Activated naive CD4-positive, alpha-beta T cell treated with Interleukin-2 at 50 U/mL for 16 hours (primary cell): ENCODE measurements at places on chromosomes 3 and 15.
A peak's percentile ranks its signal among the peaks of the same experiment; 100 is the strongest.

DNA sequence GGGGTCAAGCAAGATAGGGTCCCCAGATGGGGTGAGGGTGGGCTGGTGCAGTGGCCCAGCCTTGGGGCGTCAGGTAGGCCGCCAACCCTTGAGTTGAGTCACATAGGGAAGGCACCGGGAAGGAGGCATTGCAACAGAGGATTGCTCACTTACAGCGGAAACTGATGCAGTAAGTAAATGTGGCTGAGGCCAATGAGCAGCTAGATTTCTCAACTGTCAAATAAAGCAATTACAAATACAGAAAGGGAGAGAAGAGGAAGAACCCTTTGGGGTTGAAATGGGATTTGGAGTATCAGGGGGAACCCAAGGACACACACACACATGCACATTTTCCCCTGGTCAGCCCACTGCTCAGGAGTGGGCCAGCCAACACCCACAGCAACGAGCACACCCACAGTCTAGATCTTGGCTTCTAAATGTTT, 44.0 kb downstream of the CHSY1 start:
- no peak for DNase-seq

GRCh38 chr3:168859143-168859542, 763.4 kb upstream of the GOLIM4 start:
- DNase-seq, result no peak

DNA sequence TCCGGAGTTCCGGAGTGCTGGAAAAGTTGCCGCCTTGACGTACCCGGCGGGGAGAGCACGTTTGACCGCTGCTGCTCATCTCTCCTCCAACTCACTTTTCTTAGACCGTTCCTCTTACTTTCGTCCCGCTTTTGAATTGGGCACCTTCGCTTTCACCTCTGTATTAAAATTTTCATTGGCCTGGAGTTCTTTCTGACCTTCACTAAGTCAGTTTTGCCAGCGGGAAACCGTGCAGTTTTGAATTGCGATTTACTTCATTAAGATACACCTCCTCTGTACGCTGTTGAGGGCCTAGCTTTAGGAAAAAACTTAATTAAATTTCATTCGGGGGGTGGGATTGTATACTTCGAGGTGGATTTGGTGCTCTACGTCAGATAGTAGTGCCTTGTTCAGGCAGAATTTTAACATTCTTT, 1.3 kb downstream of the GMPS start:
- no peak for DNase-seq

- DNase-seq, result peak; percentile 71
Observed at GRCh38 chr3:46946856-46947545, 29.5 kb downstream of the CCDC12 start.

DNA sequence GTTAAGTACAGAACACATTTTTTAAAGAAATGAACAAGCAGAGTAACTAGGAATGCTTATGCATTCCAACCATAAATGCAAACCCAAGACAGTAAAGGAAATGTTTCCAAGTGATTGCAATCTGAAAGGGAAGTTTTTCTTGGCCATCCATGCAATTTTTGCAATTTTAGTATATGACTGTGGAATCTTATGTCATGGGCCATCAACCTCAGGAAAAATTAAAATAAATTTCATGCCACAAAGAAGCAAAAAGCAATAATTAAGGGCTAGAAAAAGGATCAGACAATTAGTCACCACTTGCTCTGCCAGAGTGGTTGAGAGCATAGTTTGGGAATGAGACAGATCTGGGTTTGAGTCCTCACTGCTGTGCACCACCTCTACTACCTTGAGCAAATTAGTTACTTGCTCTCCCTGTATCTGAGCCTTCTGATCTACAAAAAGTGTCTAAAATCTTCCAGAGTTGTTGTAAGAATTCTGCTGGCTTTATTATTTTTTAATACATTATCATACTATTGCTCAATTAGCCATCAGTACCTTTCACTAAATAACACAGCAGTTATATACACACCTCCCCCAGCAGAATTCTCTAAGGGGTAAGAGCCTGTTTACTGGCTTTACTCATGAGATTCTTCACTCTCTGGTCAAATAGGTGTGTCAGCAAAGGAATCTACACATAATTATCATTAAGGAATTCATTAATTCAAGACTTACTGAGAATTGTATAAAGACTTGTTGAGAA, 49.7 kb upstream of the FBN1 start:
- no peak for DNase-seq

DNA sequence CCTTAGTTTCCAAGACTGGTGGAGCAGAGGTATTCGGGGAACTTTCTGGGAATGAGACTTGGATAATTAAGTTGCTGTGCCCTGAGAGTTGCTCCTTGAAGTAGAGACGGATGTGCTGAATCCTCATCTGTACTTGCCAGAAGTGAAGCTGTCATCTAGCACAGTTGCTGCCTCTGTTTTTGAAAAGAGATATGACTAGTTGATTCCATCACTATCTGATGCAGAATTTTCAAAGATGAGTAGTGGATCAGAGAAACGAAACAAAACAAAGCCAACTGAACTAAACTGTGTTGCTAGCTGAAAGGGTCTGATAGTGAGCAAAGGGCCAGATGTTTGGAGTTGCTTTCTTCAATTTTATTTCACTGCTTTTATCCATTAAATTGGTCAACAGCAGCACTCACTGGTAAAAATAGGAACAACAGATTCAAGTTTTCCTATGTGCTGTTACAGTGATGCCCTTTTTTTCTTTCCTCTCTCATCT, 52.7 kb downstream of the MITF start:
- no peak for DNase-seq

DNA sequence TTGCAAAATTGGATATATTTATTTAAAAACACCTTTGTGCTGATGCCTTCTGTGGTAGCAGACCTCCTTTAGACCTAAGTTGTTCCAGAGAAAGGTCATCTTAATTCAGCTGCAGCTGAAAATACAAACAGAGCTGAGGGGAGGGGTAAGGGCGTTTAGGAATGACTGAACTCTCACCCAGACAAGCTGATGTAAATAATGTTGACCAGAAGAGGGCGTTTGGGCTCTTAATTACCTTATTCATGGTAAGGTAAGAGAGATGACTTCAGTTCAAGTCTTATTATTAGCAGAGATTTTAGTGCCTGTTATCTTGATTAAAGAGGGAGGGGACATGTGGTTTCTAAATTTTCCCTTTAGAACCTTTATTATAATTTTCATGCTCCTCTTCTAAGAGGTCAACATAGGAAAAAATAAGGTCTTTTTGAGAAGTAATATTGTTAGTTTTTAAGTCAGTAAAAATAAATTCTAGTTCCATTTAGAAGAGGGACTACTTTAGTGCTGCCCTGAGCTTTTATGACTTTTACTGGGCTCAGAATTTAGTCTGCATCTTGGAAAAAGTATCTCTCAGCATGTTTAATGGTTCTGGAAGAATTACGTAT, 46.3 kb downstream of the GPR171 start:
- no peak for DNase-seq

GRCh38 chr3:15339786-15340215, 7.4 kb upstream of the SH3BP5 start:
- DNase-seq, result no peak

DNA sequence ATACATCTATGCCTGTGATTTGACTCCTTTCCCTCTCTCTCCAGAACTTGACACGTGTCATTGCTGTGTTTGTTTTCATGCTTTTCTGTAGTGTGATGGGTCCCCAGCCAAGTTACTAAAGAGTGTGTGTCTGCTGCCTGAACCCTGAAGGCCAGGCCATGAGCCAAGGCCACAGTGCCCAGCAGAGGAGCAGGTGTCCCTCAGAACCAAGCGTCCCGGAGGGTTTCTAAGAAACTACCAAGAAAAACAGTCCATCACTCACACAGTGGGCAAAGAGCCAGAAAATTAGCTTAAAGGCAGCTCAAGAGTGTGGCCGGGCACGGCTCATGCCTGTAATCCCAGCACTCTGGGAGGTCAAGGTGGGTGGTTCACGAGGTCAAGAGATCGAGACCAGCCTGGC, 35.2 kb downstream of the FBXO45 start:
- no peak for DNase-seq

- DNase-seq, result no peak
Observed at GRCh38 chr15:52731732-52732470, 52.7 kb upstream of the ATOSA start.

GRCh38 chr15:20358066-20358778, 183.4 kb downstream of the GOLGA6L6 start:
- DNase-seq, result no peak

DNA sequence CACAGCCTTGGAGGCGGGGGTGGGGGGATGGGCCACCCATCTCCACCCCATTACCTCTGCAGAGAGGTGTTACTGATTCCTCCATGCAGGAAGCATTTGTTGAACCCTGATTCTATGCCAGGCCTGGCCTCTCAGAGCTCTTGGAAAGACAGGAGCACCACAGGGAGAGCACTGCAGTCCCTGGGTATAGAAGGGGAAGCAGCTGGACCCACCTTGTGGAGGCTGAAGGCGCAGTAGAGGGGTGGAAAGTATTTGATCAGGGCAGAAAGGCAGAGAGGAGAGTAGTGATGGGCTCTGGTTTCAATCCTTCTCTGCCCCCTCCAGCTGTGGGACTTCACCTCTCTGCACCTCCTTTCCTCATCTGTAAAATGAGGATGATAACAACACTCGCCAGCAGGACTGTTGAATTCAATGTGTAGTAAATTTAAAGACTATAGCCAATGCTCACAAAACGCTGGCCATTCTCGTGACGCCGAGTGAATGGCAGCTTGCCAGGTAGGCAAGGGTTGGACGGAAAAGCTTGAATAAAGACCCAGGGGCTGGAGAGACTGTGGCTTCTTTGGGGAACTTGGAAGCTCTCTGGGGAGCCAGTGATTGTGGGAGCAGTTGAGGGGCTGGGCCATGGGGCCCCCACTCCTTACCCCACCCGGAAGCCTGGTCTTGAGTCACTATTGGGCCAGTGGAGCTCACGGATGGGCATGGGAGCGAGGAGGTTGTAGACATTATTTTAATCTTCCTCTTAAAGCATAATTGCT, 8.0 kb upstream of the CCDC33 start:
- DNase-seq, result no peak

DNA sequence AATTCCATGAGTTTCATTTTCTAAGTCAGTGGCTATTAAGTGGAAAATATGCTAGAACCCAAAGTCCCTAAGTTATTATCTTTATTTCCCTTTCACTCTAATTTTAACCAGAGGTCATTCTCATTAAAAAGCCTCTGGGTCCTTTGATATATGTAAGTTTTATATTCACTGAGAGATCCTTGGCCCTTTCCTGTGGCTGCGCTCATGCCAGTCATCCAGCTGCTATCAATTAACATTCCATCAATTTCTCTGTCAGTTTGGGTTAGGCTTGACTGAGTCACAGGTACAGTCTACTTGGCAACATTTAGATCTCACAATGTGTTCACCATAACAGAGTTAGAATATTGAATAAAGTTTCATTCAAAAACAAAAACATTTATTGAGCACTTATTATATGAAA, 58.0 kb upstream of the FBN1 start:
- no peak for DNase-seq

DNA sequence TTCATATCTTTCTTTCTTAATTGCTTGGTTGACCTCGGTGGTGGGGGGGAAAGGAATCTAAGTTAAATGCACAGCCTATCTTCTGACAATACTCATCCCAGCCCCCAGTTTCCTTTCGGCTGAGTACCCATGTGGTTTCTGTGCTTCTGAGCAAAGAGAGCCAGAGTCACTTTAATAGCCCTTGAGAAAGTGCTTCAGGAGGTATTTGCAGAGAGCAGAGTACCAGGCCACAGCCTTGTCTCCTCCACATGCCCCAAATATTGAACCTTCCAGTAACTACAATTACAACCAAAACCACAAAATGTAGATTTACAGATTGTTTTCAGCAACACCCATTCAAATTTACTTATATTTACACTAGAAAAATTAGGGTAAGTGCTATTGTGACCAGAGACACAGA, 647.4 kb downstream of the NR2F2 start:
- DNase-seq, result no peak

DNA sequence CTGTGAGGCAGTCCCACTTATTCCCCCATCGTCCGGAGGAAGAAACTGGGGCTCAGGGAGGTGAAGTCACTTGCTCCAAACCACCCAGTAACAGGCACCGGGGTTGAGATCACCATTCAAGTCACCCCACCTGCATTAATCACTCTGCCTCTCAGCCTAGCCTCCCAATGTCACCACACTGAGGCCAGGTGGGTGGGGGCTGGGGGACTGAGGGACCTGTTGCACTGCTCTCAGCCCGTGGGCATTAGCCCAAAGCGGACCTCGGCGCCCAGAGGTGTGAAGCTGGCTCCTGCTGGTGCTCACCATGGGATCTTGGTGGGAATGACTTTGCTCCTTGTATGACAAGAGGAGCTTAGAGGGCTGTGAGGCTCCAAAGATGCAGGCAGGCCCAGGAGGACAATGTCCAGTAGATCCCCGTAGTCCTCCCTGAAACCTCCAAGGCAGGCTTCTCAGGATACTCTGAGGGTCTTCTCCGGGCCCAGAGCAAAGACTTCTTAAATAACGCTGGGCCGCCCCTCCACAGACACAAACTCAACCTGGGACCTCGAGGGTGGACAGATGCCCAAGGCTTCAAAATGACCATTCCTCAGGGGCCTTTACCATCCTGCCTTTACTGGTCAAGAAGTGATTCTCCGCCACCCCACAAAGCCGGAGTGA, 1.7 kb downstream of the NT5DC2 start:
- DNase-seq, result no peak

DNA sequence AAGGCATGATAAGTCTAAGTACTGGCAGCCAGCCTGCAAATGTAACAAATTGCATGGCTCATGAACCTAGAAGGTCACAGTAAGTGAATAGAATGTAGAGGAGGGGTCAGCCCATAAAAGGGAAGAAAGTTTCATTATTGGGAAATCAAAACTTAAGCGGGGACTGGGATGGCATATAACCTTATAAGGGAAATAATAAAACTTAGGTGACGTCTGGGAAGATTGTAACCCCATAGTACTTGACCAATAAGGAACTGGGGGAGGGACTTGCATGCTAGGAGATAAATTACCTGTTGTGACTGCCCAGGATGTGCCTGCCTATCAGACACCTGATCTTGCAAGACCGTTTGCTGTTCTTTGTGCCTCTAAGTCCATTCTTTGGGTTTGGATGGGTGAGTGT, 28.1 kb upstream of the MCTP2 start:
- DNase-seq, result no peak

DNA sequence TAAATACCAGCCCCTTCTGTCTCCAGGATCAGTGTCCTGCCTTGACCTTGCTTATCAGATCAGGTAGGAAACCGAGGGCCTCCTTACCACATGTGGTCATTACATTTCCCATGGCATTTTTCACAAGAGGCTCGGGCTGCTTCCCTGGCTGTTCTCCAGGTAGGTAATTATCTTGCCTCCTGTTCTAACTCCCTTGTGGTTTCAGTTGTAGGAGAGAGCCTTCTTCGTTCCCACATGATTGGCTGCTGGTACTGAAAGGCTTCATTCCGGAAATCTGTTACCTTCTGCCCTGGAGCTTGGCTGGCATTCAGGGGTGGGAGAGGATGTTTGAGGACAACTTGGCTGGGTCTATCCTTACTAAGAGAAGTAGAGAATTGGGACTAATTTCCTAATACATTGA, 46.8 kb upstream of the RORA start:
- DNase-seq, result no peak

DNA sequence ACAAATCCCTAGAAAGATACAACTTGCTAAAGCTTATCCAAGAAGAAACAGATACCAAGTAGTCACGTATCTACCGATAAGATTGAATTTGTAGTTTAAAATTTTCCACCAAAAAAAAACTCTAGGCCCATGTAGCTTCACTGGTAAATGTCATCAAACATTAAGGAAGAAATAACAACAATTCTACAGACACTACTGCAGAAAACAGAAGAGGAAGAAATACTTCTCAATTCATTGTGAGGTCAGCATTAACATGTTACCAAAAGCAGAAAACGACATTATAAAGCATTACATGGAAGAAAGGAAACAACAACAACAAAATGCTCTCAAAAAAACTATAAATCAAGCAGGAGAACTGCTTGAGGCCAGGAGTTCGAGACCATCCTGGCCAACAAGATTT, 27.5 kb upstream of the TM4SF19 start:
- no peak for DNase-seq

GRCh38 chr15:71252044-71252739, 136.9 kb downstream of the THSD4 start:
- no peak for DNase-seq
